Sciatic nerve (tissue), 2 donors: ENCODE measurements at places on chromosomes 3 and 15.
A peak's percentile ranks its signal among the peaks of the same experiment; 100 is the strongest.

GRCh38 chr3:109072194-109072593 is 45.7 kb downstream of the MORC1 start:
- DNase-seq = no peak

DNA sequence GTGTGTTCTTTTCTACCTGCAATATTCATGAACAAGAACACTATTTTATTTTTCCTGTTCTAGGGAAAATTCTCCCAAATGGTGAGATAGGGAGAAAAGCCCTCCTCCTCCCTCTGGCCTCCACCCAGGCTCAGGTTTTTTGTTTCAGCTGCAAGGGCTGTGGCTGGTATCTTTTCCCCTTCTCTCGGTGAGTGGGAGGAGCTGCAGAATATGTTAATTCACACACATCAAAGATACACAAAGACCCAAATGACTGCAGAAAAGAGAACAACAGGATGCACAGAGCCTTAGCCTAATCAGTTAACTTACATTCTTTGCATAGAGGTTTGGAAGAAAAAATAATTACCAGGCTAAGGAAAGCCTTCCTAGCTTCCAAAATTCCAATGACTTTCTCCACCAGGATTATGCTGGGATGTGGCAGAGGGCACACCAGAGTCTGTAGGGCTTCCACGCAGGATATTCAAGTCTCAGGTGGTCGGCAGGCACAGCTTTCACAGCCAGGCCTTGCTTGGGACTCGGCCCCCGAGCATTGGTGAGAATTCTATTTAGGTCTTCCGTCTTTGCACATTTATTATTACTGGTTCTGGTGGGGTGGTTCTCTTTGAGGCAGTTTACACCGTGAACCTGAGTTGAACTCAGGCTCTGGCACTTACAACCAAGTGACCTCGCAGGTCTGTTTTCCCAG is 64.9 kb downstream of the ABHD5 start:
- peak; percentile 4 for DNase-seq

GRCh38 chr3:8727605-8728512 is 5.7 kb upstream of the CAV3 start:
- no peak for DNase-seq

DNA sequence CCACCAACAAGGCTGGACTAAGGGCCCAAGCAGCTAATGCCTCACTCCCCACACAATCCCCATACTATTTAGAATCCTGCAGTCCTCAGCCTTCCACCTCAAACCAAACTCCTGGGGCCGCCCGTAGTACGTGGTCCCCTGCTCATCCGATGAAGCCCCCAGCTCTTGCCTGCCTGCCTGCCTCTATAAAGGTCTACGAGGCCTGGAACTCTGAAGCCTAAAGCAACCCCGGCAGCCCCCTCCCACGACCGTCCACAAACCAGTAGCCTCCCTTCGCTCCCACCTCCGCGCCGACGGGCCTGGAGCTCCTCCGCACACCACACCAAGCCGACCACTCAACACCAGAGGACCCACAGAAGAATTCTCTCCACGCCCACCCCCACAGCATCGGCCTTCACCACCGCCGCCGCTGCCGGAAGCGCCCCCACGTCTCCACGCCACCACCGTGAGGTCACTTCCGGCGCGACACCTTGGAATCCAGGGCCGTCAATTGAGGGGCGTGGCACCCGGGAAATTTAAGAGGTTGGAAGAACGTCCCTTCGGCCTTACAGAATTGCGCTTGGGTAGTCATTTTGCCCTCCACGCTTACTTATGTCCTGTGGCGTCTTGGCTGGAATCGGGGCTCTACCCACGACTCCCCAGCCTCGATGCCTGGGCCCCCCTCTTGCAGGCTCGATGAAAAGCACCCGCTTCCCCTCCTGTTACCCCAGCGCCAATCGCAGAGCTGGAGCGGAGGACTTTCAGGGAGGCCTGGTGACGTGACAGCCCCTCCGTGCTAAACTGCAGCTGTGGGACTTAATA is at the start of gene EDC3:
Gene EDC3 (minus strand): TSS at position 428 of the 801 bp plus-strand sequence. CDS start 20,900 bp downstream, outside the sequence.
- peak; percentile 93 for DNase-seq

DNA sequence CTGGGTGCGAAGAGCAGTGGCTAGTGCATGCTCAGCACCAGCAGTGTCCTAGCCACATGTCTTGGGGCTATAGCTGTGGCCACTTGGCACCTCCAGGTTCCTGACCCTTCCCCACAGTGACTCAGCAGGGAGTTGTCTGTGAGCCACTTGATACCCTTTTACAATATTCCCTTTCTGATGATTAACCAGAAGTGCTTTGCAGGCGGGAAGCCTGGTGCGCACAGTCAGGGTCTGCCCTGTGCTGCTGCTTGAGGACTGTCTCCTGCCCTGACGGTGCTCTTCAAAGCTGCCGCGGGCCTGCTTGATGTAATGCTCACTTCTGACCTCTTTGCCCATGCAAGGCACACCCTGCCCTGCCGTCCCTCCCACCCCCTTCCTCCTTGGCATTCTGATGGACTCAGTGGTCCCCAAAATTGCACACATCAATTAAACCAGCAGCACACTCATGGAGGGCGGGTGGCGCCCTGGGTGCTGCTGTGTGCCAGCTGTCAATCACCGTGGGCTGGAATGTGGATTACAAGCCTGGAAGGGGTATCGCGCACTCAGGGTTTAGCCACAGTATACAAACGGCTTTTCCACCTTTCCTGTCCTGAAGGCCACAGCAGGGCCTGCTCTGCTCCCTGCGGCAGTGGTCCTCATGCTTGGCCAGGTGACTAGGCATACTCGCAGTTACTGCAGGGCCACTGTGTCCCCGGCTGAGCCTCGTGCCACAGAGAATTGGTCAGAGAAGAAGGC is 40.9 kb upstream of the PCSK6 start:
- DNase-seq = no peak

- no peak for DNase-seq
These were observed 32.9 kb upstream of the NR1I2 start for GRCh38 chr3:119748991-119749390.

DNA sequence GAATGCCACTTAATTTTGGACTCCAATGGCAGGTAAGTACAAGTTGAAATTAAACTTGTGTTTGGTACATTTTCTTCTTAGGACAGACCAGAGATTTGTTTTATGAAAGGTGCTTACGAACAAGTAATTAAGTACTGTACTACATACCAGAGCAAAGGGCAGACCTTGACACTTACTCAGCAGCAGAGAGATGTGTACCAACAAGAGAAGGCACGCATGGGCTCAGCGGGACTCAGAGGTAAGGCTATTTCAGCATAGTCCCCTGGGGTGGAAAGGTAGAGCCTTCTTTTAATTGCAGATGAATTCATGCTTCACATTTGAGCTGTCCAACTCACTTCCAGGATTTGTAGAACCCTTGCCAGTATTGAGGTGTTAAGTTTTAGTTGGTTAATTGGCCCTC is 51.4 kb downstream of the ASTE1 start:
- no peak for DNase-seq

GRCh38 chr3:198017090-198017489 is 57.1 kb downstream of the LMLN start:
- DNase-seq = no peak

- DNase-seq = no peak
These were observed 150.5 kb downstream of the CFAP20DC start for GRCh38 chr3:58899159-58899952.

- no peak for DNase-seq
These were observed 109.3 kb downstream of the GMPS start for GRCh38 chr3:155979746-155980145.

- DNase-seq = no peak
These were observed 362.2 kb upstream of the SLCO3A1 start for GRCh38 chr15:91491101-91491950.

GRCh38 chr3:149296972-149297371 is 36.5 kb downstream of the TM4SF18 start:
- DNase-seq = no peak

GRCh38 chr3:152321200-152321954 is 52.6 kb downstream of the MBNL1 start:
- no peak for DNase-seq

GRCh38 chr15:99438224-99438585 is 127.6 kb upstream of the MEF2A start:
- DNase-seq = no peak

DNA sequence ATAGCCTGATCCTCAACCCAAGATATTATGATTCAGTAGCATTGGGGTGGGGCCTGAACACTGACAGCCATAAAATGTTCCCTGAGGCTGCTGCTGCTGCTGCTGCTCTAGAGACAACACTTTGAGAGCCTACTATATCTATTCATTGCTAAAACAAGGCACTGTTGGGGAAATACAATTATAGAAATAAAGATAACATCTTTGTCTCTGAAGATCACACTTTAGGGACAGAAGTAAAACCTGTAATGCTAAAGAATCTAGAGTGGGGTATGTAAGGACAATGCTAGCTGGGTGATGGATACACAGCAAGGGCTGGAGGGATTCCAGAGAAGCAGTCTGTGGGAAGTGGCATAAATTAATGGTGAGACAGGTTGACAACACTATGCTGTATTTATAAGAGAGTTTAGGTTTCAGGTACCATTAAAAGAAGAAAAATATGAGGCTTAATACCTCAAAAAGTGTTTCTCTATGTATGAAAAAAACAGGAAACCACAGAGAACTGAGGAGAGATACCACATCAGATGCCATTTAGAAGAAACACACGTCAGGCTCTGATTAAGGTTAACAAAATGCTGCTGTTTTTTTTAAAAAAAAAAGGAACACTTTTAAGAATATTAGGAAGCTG is 115.9 kb downstream of the CBLB start:
- no peak for DNase-seq

DNA sequence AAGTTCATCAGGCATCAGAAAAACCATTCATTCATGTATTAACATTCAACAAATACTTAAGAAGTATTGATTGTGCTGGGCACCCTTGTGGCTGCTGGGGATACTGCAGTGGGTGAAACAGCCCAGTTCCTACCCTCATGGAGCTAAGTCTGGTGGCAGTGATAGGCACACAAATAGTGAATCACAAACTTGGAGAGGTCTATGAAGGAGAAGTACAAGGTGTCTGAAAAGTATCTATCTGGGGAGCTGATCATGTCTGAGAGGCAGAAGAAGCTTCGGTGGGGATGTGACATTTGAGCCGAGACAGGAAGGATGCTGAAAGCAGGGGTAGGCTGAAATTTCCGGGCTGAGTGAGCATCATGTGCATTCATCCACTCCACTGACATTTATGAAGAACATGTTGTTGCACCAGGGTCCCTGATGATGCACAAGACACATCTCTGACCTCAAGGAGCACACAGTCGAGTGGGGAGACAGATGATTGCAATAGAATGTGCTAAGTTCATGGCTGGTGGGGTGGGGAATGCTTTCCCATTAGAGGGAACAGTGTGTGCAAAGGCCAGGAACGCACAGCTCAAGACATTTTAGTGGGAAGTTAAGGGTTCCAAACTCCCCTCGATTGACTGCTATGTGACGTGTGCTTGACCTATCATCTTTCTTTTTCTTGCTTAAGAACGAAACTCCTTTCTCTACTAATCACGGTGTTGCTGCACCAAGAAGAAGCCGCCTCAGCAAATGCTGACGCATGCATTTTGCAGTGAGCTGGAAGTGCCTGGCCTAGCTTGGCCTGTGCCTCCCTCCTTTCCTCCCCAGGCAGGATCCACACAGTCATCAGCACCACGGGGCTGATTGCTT is 309.1 kb upstream of the ICE2 start:
- no peak for DNase-seq

GRCh38 chr15:77239882-77240608 is 169.1 kb upstream of the TSPAN3 start:
- no peak for DNase-seq

GRCh38 chr3:115141033-115141757 is 5.9 kb downstream of the ZBTB20 start:
- no peak for DNase-seq

- no peak for DNase-seq
These were observed 10.3 kb downstream of the PIK3CA start for GRCh38 chr3:179158336-179159039.

DNA sequence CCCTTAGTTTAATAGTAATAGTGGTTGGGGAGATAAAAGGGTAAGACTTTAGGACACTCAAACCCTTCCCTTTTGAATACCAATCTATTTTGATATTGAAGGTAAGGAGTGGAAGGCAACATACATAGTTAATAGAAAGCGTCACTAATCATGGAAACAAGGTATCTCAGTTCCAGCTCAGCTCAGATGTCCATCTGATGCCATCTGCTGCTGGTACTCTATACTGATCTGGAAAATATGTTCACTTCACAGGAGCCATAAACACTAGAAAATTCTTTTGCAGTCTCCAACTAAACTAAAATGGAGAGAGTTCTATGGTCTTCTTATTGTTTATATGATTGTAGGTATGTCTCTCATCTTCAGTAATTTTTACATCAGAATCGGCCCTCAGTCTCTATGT is 1777.1 kb downstream of the OTOL1 start:
- DNase-seq = no peak

GRCh38 chr15:27587810-27588209 is 511.3 kb downstream of the OCA2 start:
- no peak for DNase-seq

DNA sequence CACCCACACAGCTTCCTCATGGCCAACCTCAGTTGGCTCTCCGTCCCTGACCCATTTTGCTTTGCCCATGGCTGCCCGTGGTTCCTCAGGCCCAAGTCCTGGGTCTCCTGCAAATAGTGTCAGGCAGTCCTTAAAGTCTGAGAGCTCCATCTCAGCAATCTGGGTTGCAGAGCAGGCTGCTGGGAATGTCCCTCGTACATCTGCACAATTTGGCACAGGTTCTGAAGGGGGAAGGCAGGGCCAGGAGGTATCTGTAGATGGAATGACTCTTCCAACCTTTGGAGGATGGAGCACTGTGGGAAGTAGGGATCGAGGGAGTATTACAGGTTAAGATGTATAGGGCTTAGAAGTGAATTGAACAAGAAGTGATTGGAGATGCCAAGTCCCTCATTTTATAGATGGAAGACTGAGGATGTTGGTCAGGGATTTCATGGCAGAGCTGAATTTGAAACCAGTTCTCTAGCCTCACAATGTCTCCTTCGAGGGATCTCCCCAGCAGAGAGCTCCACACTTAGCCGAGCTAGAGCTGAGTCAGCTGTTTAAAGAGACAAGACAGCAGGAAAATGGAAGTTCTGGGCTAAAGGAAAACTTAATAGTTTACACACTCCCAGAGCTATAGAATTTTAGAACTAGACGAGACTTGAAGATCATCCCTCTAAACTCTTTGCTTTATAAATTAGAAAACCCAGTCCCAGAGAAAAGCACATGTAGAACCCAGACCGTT is 9.2 kb downstream of the CKMT1A start:
- DNase-seq = no peak

DNA sequence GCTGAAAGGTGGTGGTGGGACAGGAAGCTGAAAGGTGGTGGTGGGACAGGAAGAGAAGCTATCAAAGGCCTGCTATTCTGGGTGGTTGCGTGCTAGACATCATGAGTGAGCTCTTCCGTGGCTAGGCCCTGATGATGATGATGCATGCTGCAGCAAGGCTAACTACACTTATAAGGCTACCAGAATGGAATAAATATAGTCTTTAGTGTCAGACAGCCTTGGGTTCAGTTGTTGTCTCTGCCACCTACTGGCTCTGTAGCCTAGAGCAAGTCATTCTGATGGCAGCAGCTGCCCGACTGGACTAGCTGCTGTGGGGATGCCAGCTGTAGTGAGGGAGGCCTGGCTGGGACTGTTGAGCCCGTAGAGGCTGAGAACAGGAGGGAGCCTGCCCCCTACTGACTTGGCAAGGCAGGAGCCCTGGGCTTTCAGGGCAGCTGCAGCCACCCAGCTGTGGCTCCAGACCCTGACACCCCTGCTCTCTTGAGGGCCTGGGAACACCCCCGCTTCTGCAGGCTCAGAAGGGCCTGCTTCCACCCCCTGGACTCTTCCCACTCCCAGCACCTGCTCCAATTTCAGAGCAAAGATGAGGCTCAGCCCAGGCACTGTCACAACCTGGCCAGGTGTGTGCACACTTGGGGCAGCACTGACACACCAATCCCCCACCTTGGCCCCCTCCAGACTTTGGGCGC is 21.4 kb upstream of the ZBED2 start:
- DNase-seq = no peak
